Astrocyte of the spinal cord (primary cell): ENCODE measurements at places on chromosomes 16 and 17.

GRCh38 chr16:27229891-27230470 is 26.7 kb downstream of the KDM8 start:
- no peak for DNase-seq

- peak; percentile 25 for DNase-seq
Observed at GRCh38 chr16:69329369-69330285, 761 bp downstream of the PDF start.

- peak; percentile 43 for DNase-seq
Observed at GRCh38 chr17:5837055-5837491, 233.1 kb upstream of the WSCD1 start.

DNA sequence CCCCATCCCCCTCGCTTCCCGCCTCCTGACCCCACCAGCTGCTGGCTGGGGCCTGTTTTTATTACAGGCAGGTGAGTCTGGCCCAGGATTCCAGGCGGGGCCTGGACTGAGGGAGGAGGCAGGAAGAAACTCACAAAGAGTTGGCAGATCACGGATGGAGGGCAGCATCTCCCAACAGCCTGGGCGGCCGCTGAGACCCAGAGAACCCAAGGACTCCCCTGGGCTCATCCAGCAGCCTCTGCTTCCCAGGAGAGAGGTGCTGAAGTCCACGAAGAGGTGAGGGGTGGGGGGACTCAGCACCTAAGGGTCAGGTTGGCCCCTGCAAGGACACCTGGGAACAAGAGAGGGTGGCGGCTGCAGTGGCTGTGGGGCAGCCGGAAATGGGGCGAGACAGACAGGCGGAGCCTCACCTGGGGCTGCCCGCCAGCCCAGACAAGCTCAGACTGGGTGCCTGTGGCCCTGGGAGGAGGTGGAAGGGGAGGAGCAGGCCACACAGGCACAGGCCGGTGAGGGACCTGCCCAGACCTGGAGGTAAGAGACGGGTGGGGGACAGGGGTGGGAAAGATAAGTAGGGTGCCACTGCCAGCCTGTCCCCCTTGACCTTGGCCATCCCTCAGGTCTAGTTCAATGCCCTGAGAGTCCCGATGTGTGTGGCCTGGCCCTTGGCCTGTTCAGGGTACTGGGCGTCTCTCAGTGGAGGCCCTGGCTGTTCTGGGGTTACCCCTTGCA is 8.7 kb upstream of the ADGRG1 start:
- DNase-seq = no peak

DNA sequence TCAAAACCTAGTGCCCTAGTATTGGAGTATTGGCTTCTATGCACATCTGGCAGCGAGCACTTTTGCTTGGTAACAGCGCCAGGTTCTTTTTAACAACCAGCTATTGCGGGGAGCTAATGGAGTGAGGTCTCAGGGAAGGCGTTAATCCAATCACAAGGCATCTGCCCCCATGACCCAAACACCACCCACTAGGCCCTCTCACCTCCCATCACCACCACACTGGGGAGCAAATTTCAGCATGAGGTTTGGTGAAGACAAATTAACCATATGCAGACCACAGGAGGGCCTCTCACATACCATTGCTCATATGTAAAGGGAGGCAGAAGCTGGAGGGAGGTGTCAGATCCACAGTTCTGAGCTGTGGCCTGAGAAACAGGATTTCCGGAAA is 893 bp upstream of the ODF4 start:
- no peak for DNase-seq

- DNase-seq = peak; percentile 43
Observed at GRCh38 chr16:48101069-48101674, 54.6 kb downstream of the ABCC12 start.
